ENCODE measurements at places on chromosomes 5 and 9.
A peak's percentile ranks its signal among the peaks of the same experiment; 100 is the strongest.

GRCh38 chr5:128974567-128974966, 9.3 kb downstream of the SLC27A6 start:
- no peak for DNase-seq

DNA sequence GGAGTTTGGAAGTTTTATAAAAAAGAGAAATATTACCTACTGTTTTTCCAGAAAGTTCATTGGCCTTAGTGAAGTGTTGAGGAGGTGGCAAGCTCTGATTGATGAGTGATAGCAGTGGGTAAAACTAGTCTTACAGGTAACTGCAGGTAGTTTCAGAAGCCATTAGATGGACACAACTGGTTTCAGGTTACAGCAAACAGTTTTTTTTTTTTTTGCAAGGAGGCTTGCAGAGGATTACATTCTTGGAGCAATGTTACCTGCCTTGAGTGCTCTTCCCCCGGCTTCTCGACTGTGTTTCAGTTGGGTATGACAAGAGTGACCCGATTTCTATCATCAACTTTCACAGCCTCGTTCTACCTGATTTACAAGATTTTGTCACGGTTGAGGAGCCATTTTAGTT, 333.4 kb downstream of the YTHDC2 start:
- DNase-seq: no peak

GRCh38 chr5:87551911-87552310, 139.2 kb upstream of the CCNH start:
- no peak for DNase-seq

DNA sequence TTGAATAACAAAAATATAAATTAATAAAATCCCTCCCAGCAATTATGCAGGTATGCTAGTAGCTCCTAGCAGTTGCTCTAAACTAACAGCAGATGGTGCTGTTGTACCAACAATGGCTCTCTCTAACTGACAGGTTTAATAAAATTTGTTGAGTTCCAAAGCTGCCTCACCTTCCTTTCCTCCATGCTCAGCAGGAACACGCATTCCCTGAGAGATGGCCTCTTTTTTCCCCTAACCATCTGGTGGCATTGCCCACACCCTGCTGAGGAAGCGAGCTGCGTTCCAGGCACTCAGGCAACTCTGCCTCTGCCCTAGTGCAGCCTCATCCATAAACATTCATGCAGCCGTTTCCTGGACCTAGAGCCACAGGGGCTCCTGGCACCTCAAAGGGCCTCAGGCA, 106.2 kb downstream of the KLHL3 start:
- DNase-seq: peak; percentile 52

- no peak for DNase-seq
These were observed 59.8 kb downstream of the IRF1 start for GRCh38 chr5:132430746-132431145.

GRCh38 chr5:178398901-178399700, 166.5 kb upstream of the PHYKPL start:
- no peak for DNase-seq

DNA sequence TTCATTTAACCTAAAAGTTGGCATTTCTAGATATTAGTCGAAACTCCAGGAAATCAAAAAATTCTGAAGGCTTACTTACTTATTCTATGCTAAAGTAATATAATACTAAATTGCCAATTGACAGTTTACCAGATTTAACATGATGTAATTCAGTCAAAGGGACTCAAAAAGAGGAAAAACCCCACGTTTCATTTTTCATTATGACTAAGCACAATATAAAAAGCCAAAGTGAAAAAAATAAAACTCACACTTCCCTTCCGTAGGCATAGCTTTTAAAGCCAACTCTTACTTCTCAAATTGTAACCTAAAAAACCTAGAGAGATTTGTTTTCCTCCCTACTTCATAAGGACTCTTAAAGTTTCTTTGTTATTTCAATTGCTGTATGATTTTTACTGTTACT, 146.6 kb downstream of the RAPGEF6 start:
- DNase-seq: peak; percentile 8

GRCh38 chr5:36689225-36689624, 82.8 kb downstream of the SLC1A3 start:
- DNase-seq: no peak

DNA sequence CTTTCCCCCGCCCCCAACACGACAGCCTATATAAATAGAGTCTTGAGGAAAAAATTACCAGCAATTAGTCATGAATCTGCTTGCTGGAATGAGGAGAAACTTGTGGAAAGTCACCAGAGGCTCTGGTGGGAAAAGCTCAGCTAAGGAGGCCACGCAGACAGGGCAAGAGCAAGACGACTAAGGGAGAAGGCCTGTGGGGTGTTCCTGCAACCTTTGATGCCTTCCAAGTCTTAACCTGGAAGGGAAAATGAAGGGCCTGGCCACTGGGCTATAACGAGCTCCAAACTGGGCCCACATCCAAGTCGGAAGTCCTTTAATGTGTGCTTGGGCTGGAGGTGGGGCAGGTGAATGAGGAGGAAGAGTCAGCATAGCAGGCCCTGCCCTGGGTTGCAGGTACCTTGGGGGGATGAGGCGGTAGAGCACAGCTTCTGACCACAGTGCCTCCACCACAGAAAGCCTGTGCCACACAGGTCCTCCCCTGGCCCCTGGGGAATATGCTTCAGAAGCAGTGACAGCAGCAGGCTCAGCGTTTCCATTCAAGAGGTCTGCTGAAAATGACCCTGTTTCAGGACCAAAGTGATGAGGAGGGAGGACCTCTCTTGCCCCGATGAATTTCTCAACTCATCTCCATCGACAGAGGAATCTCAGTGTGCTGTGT, 92.8 kb upstream of the LRRTM2 start:
- no peak for DNase-seq

GRCh38 chr5:9716838-9717281, 86.7 kb upstream of the TAS2R1 start:
- DNase-seq: no peak

DNA sequence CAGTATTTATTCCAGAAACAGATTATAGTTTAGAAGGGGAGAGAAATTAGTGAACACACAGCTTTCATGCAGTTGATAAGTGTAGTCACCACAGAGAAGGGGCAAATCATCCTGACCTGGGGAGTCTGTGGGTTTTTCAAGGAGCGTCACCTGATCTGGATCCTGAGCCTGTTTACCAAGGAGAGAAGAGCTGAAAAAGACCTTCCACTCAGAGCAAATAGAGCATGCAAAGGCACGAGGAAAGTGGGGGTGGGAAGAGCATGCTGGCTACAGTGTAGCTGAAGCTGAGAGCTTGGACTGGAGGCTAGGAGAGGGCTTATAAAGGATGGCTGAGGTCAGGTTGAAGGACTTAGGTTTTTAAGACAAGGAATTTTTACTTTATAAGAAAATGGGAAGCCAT, 30.4 kb downstream of the ACO1 start:
- DNase-seq: no peak

DNA sequence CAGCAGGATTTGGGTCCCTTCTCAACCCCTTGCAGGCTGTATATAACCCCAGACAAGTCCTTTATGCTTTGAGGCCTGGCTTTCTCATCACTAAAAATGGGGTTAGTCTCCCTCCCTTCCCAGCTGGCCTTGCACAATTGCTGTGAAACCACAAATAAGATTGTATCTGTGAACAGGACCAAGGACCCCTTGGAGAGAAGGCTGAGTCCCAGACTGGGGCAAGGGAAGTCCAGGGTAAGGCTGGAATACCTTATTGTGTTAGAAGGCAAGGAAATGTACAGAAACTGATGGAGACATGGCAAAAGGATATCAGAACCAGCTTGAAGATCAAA, 11.4 kb downstream of the MACROH2A1 start:
- DNase-seq: no peak

- no peak for DNase-seq
These were observed 37.6 kb downstream of the TMEM245 start for GRCh38 chr9:109082091-109082620.

- peak; percentile 48 for DNase-seq
These were observed 116.6 kb upstream of the SLC44A1 start for GRCh38 chr9:105127863-105128220.

GRCh38 chr9:131813116-131813515, 73.2 kb upstream of the RAPGEF1 start:
- no peak for DNase-seq

DNA sequence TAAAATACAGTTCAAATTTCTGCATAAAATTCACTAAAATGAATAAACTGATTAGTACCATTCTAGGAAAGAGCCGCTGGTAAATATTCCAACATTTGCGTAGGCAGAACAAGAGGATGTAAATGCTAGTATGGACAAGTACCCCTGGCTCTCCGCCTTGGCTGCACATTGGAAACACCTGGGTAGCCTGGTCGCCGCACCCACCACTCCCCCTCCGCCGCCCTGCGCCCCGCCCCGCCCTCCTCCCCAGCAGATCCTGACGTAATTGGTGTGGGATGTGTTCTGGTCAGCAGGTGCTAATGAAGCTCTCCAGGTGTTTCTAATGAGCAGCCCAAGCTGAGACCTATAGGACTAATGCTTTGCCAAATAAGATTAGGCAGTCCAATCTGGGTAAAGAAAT, 225.7 kb downstream of the FRMD3 start:
- no peak for DNase-seq

DNA sequence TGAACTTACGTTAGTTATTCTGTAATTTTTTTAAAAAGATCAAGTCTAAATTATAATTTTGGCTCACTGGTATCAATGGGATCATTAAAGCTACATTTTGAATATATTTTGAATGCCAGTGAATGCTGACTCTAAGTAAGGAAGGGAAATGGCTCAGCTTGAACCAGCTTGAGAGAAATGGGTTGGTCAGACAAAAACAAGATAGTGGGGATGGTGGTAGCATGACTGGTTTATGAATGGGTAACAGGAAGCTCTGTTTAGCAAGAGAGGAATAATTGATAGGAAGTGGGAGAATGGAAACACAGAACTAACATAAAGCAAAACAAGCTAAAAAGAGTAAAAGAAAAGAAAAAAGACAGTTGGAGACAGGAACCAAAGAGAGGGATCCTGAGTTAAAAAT, 220.2 kb downstream of the ADAMTS6 start:
- no peak for DNase-seq

DNA sequence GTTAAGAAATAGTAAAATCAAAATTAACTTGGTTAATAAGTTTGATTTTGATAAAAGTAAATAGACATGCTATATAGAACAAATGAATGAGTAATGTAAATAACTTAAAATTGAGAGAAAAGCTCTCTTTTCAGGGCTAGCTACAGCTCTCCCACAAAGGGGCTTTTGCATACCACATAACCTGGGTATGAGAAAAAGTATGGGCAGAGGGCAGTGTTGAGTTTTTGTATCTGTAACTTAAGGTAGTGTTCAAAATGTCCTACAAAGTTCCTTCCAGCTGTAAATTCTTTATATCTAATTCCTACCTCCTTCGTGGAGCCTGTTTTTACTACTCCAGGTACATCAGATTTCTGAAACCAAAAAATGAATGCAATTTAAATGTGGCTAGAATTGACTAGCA, 18.9 kb upstream of the TTC33 start:
- DNase-seq: no peak

DNA sequence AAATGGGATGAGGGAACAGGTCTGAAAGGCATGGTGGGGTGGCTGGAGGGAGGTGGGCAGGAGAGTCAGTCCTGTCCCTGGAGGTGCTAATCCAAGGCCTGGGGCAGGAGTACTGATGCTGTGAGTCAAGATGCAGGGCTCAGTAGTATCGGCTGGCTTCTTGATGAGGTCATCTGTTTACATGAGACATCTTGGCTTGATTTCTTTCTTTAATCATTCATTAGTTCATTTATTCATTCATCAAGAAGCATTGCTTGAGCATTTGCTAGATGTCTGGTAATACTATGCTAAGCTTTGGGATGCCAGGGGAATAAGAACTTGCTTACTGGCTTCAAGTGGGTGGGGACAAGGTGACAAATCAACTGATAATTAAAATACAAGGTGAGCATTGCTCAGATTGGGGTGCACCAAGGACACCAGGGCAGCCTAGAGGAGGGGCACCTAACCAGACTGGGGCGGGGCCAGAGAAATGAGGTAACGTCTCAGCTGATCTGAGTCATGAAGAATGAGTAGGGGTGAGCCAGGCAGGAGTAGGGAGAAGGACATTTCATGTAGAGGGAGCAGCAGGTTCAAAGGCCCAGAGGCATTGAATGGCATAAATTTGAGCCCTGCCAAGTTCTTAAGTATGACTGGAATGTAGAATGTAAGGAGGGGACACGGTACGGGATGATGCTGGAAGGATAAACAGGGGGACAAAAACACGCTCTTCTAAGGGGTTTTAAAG, 88.8 kb downstream of the EGFLAM start:
- no peak for DNase-seq

- no peak for DNase-seq
These were observed 984.4 kb upstream of the WWC1 start for GRCh38 chr5:167307042-167307441.

GRCh38 chr5:41065691-41066335, 5.3 kb downstream of the MROH2B start:
- DNase-seq: no peak

- DNase-seq: no peak
These were observed 106.8 kb upstream of the FST start for GRCh38 chr5:53373451-53374158.

- no peak for DNase-seq
These were observed 10.9 kb upstream of the FCN1 start for GRCh38 chr9:134928436-134929192.

DNA sequence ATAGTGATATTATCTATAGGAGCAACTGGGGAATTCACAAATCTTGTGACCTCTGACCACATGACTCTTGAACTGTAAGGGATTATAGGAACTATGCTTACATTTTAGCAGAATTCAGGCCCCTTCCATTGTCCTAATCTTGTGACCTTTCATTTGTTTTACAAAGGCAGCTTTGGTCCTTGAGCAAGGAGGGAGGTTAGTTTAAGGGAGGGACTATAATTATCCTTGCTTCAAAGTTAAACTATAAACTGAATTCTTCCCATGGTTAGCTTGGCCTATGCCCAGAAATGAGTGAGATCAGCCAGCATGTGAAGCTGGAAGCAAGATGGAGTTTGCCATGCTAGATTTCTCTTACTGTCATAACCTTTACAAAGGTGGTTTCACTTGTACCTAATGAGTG, 51.2 kb downstream of the TARS1 start:
- DNase-seq: no peak

DNA sequence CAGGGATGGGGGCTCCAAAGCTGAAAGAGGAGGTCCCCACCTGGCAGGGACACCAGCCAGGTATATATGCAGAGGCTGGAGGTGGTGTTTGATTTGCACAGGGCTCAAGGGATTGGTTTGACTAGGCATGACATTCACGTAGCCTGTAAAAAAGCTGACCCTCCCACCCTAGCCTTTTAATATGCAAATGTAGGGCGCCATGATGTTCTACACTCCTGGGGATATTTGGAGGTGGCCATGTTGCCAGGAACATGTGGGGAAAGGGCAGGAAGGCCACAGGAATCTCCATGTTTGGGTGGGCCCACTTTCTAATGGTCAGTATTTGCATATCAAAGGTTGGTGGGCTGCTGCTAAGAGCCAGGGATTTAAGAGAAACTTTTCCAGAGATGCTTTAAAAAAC, 12.0 kb upstream of the THG1L start:
- no peak for DNase-seq
